SK-N-MC (cell line): ENCODE measurements at places on chromosomes 1 and 21.

DNA sequence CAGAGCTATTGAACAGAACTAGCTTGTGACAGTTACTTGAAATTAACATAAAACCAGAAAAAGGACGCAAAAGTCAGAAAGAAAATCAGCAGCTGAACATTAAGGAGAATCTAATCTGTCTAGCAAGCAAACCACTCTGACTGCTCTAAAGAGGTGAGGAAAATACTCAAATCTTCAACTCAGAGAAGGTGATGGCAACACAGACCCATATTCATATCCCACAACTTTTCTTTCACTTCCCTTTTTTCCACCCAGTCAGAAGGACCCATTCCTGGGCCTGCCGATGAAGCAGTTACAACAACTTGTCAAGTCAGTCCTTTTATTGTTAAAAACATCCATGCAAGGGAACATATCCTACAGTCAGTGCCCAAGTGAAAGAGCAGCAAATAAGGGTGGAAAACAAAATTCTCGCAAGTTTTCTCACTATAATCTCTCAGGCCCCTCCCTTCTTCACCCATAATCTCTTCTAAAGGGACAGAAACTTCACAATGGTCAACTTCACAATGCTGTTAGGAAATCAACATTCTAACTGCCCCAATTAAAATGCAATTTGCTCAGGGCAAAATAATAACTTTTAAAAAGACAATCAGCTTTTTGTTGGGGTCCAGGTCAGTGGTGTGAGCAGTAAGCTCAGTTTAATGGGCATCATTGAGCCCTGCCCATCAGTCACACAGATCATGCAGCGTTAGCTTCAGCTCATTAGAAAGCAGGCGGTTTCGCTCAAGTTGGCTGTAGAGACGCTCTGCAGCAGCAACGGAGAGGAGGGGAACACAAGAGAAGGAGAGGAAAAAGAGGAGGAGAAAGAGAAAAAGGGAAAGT is 3.6 kb upstream of the NUP210L start:
- no peak for DNase-seq

GRCh38 chr1:16237343-16237830 is 404 bp upstream of the CPLANE2 start:
- DNase-seq, result no peak

- no peak for DNase-seq
Measured at GRCh38 chr1:22639286-22639685, 2.9 kb downstream of the C1QA start.

GRCh38 chr21:44531606-44532564 is 8.1 kb downstream of the KRTAP10-1 start:
- DNase-seq, result no peak

GRCh38 chr1:67459068-67459467 is 28.9 kb upstream of the SERBP1 start:
- no peak for DNase-seq

GRCh38 chr1:30857964-30858363 is 50.6 kb downstream of the SDC3 start:
- no peak for DNase-seq

GRCh38 chr21:43708745-43709381 is 10.1 kb upstream of the PDXK start:
- no peak for DNase-seq

DNA sequence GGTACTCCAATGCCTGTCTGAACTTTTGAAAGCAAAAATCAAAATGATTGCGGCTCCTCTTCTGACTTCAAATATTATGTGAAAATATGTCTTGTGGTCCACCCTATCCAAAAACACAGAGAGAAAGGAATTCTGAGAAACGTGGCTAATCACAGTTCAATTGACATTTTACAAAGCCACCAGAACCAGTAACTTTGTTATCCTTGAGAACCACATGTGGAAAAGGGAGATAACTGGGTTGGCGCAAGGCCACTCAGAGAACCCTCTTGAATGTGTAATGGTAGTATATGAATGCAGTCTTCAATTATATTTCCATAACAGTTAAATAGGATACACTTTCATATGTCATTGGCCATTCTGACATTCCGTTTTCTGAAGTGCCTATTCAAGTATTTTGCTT is 1030.0 kb upstream of the TMPRSS15 start:
- DNase-seq, result no peak

- DNase-seq, result no peak
Measured at GRCh38 chr1:241902391-241903065, 54.5 kb downstream of the EXO1 start.

DNA sequence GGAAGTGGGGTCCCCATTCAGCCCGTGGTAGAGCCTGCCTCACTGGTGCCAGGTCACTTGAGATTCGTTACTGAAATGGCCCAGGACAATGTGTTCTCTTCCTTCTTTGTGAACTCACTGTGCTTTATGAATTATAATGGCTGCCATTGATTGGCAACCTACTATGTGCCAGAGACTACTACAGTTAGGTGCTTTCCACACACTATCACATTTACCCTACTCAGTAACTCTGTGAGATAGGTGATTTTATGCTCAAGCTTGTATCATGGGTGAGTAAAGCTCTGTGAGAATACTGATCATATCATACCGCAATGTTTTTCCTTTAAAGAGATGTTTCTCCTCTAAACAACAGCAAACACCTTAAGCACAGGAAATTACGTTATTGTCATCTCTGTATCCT is 225.9 kb downstream of the SMYD3 start:
- DNase-seq, result no peak

DNA sequence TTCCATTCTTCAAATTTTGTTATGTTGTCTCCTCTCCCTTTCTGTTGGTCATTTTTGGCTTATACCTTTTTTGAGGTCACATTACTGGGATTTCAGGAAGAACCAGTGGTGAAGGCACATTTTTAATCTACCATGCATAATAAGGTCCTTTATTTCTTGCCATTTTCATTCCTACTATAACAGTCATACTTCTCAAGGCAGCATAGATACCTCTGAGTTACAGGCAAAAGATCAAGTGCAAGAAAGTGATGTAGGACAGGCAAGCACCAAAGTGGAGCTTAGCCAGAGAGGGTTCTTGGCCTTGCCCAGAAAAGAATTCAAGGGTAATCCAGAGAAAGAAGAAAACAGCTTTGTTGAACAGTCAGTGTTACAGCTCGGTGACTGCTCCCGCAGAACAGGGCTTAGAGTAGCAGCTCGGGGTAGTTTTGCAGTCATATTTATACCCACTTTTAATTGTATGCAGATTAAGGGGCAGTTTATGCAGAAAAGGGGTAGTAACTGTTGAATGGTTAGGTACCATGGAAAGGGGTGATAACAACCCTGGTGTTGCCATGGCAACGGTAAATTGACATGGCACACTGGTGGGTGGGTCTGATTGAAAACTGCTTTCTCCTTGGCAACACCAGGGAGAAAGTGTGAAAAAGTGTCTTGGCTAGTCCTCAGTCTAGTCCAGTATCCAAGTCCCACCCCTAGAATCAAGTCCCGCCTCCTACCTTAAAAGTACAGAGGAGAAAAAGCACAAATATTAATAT is 39.6 kb upstream of the DOCK7 start:
- DNase-seq, result no peak

DNA sequence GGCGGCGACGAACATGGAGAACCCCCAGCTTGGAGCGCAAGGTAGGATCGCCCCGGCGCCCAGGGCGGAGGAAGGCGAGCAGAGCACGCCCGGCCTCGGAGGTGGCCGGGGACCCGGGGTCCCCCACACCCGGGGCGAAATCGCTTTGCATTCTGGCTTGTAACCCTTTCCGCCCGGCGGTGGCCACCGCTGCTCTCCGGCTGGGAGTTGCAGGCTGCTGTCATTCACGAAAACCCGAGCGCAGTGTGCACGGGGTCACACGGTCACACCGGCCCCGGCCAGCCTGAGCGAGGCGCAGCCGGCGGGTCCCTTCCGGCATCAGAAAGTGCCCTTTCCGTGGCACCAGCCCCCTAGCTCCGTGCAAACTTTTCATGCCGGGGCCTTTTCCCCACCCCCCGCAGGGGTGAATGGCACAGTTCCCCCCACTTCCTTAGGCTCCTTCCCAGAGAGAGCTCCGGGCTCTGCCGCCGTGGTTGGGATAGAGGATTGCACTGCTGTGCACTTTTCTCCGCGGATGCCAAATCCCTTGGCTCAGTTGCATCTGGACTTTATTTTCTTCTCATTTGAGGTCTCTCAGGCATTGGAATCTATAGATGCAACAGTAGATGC is 802 bp downstream of the KAZN start:
- no peak for DNase-seq

GRCh38 chr1:91549041-91549735 is 48.5 kb downstream of the CDC7 start:
- DNase-seq, result no peak

- no peak for DNase-seq
Measured at GRCh38 chr1:156586892-156587477, 4.6 kb upstream of the NAXE start.

- no peak for DNase-seq
Measured at GRCh38 chr1:212344905-212345304, 59.7 kb downstream of the PPP2R5A start.

DNA sequence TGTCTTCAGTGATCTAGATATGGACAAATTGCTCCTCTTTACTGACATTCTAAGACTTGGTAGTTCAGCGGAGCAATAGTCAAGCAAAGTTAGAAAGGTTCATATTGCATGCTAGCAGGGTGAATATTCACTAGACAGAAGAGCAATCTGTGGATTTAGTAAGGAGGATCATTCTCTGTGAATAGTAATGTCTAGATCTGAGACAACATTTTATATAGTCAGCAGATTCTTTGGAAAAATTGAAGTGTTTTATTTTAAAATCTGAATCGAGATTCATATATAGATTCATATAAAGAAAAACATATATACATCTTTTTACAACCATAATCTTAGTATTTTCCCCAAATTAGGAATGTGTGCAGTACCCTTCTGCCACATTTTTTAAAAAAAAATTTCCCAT is 274.5 kb upstream of the BRINP3 start:
- DNase-seq, result no peak

DNA sequence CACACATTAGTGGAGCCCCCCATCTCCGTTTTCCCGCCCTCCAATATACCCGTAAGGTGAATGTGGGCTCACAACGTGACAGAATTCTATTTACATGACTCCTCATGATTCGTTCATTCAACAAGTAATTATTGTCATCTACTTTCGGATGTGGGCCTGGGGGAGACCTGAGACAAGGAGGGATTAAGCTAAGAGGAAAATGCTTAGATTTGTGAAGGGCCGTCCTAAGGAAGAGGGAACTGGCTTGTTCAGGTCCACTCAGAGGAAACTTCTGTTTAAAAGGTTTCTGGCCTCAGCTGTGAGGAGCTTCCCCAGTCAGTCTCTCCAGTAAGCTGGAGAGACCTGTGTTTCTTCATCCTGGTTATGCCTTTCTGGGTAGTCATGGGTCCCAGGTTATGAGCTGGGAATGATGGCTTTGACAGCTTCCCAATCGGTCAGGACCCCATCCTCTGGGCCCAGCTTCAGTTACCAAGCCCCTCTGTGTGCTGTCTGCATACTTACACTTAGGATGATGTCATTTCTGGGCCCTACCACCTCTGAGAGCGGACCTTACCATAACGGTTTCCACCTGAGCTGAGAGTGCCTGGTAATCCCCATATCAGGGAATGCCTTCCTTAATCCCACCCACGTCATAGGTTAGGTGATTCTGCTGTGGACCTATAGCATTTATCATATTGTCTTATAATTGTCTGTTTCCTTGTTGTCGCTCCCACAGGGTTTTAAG is 687 bp upstream of the ERI3 start:
- no peak for DNase-seq

- DNase-seq, result no peak
Measured at GRCh38 chr1:5751833-5752745, 240.1 kb downstream of the NPHP4 start.

- peak; percentile 10 for DNase-seq
Measured at GRCh38 chr1:170765712-170766330, 101.9 kb downstream of the PRRX1 start.

- no peak for DNase-seq
Measured at GRCh38 chr1:51268634-51269033, 32.6 kb downstream of the RNF11 start.

- DNase-seq, result no peak
Measured at GRCh38 chr1:180551997-180552396, 6.8 kb upstream of the OVAAL start.

DNA sequence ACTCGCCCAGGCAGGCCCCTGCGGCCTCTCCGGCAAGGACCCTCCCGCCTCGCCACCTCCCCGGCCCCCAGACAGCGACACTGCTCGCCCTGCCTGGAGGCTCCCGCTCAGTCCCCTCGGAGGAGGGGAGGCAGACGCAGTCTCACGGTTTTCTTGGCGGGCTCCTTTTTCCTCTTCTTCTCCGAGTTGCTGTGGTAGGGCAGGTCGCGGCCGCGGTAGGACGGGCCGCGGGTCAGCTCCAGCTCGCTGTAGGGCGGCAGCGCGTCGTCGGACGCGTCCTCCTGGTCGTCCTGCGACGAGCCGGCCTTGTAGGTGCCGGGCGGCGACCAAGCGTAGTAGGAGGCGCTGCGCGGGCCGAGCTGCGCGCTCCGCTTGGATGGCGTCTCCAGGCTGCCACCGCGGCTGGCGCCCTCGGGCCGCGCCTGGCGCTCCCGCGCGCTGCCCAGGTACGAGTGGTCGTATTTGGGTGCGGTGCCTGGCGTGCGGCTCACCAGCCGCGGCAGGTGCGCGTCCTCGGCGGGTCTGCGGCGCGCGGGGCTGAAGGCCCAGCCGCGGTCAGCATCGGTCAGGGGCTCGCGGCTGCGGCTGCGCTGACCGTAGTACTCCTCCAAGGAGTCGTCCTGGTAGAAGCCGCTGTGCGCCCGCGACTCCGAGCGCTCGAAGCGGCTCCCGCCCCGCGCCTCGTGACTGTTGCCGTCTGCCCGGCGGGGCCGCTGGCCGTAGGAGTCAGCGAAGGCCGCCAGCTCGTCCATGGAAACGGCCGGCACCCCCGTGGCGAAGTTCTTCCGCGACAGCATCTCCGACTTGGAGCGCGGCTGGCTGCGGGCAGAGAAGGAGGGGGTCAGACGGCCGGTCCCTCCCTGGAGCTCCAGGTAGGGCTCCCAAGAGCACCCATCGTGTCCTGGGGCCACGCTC is 44.8 kb upstream of the TADA1 start:
- DNase-seq, result no peak

DNA sequence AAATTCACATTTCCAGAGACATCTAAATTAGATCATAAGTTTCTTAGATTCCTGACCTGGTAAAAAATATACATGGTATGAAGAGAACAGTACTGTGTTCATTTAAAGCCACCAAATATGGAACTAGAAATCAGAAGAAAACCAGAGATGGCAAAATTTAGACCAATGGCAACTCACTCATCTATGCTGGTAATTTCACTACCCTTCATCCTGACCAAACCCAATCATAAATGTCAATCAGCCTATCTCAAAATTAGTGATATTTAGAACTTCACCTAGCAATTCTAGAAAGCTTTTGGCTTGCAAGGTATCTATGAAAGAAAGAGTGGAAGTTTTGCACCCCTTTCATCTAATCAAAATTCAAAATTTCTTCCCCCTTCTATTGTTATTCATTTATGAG is 107.7 kb downstream of the NIBAN1 start:
- DNase-seq, result no peak

DNA sequence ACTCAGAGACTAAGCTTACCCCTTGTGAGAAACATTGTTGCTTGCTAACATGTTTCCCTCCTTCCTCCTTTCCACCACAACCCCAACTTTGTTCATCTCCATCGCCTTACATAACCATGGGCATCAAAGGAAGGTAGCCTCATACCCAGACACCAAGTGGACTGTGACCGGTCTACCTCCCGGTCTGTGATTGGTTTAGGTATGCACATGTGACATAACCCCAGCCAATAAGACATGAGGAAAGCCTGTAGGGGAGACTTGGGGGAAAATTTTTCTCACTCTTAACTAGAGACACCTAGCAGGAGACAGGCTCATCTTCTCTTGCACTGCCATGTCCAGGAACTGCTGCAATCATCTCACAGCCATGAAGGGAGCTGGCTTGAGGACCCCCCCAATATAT is 120.7 kb downstream of the CDC7 start:
- no peak for DNase-seq

- DNase-seq, result no peak
Measured at GRCh38 chr1:212196355-212196754, 88.9 kb upstream of the PPP2R5A start.

GRCh38 chr1:211828584-211829342 is 1.8 kb downstream of the LPGAT1 start:
- no peak for DNase-seq
